Psoas muscle (tissue), 8 donors: ENCODE measurements at places on chromosomes 6 and 20.

DNA sequence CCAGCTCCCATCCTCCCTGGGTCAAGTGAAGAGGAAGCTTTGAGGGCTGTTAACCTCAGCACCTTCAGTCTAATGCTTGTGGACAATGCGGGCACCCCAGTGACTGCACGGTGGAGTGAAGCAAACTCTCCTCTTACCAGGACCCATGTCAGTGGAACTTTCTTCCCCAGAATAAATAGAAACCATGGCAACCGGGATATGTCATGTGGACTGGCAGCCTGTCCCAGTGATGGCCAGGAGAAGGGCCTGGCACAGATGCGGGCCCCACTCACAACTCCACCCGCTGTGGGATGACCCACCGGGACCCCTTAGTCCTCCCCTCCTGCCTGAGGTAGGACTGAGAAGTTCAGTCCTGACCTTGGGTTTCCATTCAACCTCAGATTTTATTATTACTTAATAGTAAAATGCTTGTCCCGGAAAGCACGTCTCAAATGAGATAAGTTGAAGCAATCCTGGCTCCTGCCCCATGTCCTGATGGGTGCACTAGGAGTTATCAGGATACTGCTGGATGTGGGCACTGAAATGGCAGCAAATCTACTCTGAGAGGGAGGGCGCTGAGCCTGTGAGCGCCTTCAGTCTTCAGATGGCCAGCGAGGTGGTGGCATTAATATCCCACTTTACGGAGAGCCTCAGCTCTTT is 23.5 kb downstream of the TOX2 start:
- DNase-seq: no peak

DNA sequence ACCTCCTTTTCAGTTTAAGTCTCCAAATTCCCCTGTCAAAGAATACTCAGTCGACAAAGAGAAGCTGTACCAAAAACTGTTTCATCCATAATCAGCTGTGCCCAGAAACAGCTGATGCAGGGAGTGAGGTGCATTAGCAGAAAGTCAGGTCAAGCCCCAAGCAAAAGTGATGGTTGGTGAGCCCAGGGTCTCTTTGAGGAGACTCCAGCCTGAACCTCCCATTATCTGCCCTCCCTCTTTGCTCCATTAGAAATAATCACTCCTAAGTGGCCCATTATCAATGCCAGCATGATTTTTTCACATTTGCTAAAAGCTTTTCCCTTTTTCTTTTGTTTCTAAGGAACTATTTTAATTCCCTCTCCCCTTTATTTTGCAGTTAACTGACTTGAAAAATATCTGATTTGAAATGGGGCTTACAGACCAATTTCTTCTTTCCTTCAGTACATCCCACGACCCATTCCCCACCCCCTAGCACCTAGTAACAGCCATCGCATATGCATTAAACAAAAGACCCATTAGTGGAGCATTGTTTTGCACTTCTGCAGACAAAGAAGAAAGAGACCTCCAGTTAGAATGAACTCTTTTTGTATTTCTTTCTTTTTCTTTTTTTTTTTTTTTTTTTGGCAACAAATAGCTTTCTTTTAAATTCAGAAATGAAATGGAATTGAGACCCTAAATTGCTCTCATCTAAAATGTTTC is 257.0 kb downstream of the GRIK2 start:
- no peak for DNase-seq

DNA sequence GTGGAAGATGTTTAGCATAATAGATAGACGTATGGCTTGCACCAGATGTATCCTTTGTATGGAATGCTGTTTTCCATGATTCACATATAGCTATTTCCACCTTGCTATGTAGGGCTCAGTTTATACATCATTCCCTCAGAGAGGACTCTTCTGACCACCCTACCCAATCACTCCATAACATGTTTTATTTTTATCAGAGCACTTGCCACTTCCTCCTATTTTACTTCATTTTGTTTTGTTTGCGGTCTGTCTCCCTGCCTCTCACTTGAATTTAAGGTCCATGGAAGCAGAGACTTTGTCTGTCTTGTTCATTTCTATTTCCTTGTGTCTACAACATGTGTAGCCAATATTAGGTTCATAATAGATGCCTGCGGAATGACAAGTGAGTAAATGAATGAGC is 266.9 kb upstream of the CITED2 start:
- DNase-seq: no peak

DNA sequence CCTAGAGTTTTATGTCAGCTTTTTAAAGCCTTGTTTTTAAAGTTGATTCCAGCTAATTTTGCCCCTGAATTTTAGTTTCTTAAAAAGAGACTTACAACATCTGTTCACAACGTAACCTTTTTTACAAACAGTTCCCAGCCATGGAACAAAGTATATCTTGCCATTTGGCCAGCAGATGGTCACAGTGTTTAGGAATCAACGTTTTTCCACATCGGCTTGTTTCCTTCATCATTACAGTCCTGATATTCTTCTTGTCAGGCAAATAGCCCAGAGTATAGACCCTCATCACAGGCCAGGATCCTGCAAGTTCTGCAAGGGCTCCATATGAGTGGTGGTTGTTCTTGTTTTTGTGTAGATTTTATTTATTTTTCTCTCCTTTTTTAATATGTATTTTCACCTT is 341.7 kb upstream of the HTR1E start:
- DNase-seq: no peak

DNA sequence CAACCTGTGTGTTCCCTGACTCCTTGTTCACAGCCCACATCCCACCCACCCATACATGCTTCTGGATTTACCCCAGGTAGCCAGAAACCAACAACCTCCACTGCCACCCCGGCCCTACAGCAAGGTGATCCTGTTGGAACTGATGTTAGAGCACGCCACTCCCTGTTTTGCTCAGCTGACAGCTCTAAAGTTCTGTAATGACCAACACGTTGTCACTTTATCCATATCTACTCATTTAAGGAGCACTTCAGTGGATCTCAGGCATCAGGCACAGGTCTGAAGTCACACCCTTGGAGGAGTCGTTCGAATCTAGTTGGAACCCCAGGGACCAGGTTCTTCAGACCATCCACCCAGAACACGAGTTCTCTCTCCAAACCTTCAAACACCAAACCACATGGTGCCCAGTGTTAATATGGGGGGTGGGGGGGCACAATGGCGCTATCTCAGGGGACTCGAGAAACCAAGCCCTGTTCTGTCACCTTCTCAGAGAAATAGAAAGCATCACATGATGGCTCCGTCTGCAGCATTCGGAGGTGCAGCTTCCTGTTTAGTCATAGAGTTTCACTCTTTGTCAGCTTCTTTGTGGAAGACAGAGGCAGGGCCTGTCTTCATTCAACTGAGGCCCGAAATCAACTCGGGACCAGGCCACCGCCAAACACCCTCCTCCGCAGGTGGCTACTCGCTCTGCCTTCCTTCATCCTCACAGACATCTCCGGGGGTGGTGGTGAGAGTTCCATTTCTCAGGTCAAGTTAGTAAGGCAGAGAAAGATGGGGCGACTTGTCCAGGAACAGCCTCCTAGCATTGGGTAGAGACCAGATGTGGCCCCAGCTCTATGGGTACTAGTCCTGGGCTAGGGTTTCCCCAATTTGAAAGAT is 142.2 kb downstream of the NFATC2 start:
- no peak for DNase-seq
